GM23248 (cell line): ENCODE measurements at places on chromosomes 2 and 18.

DNA sequence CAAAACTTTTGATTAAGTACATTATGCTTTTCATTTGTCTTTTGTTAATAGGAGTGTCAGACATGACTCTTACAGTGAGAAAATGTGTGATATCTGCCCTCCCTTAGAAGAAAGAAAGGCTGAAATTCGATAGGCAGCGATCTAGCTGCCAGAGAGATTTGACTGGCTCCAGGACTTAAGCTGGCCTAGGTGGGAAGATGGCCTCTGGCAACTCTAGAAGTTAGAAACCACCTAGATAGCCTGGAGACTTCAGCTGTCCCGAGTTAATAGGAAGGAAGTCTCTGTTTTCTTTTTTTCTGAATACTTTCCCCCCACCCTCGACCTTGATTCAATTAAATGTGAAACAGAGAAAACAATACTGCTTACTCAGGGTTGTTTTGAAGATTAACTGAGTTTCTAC, 1194.7 kb upstream of the CRIM1 start:
- no peak for DNase-seq

GRCh38 chr2:21028021-21028947, 15.6 kb downstream of the APOB start:
- DNase-seq = no peak

GRCh38 chr2:71113843-71114242, 16.2 kb downstream of the MCEE start:
- no peak for DNase-seq

DNA sequence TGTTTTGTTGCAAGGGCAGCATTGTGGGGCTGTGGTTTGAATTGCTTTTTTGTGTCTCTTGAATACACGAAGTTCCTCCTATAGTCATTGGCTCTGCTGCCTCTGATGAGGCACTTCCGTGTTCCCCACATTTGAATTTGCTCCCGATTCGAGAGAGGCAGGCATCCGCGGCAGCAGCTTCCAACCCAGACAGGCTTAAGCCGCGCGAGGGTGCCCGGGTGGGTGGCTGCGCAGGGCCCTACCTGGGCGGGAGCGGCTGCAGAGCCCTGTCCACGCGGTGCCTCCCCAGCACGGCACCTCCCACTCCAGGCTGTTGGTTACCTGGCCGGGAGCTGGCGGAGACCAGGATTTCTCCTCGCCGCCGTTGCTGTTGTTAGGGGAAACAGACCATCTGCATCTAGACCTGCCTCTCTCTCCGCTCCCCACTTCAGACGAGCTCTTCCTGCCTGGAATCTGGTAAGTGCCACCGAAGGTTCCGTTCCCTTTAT, 151.3 kb downstream of the NEDD4L start:
- DNase-seq = no peak
